ENCODE measurements at places on chromosomes 7 and 10.
A peak's percentile ranks its signal among the peaks of the same experiment; 100 is the strongest.

- no peak for DNase-seq
Measured at GRCh38 chr7:39073432-39073831, 95.7 kb downstream of the POU6F2 start.

- DNase-seq: no peak
Measured at GRCh38 chr10:112819231-112819630, 130.8 kb upstream of the TCF7L2 start.

DNA sequence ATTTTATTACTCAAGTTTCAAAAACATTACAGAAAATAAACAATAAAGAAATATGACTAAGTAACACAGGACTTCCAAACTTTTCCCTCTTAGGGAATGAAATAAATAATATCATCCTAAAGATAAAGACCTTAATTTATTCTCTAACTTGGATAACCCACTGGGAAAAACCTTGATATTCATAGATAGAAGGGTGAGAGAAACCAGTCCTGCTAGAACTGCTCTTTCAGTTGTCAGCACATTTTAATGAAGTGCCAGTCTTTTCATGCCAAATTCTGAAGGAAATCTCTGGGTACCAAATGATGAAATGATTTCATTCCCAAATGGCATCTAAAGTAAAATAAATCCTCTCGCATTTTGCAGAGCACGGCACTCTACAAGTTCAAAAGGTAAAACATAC lies 114.5 kb upstream of the SMIM30 start:
- DNase-seq: no peak

DNA sequence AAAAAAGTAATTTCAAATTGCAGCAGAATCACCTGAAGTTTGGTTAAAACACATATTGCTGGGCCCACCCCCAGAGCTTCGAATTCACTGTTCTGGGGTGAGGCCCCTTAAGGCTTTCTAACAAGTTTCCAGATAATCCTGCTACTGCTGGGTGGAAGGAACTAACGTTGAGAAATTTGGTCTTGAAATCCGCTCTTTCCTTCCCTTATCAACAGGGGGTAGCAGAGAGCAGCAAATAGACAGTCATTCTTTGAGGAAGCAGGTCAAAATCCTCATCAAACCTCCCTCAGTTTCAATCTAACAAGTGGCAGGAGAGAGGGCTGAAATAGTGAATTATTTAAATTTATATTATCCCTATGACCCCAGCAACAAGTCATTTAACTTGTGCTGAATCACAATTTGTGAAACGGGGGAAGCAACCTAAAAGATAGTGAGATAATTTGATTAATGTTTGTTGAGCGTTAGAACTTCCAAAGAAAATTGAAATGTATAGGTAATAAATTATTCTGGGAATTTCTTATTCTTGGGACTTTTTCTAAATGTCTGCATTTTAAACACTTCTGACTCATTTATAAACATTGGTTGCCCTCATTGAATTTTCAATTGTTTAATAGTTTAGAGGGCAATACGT lies 21.7 kb upstream of the MALSU1 start:
- peak; percentile 63 for DNase-seq

DNA sequence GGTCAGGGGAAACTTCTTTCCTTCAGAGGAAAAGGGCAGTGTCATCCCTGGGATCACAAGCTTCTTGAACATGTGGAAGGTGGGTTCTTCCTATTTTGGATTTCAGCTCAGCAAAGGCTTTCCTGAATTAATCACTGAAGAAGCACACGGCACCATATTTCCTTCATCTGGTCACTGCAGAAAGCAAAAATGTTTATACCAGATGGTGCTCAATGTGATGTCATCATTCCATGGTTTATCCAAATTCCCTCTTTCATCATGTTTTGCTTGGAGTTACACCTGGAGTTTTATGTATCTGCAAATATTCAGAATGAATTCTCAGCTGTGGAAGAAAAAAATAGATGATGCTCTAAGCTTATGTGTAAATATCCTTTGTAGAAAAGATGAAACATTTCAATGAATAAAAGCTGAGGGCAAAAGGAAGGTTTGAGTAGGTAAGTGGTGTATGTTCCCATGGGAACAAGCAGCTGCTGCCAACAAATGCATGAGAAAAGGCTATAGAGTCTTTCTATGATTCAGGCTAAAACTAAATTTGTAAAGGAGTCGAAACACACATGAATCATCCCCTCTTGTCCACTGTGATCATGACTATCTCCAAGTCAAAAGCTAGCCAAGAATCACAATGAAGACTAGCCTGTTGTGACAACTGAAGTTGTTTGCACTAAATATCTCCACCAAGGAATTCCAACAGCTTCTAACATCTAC lies 26.9 kb upstream of the BPGM start:
- peak; percentile 94 for DNase-seq

- no peak for DNase-seq
Measured at GRCh38 chr10:70162892-70163201, 7.5 kb downstream of the SAR1A start.

- no peak for DNase-seq
Measured at GRCh38 chr10:529468-530230, 159.8 kb downstream of the DIP2C start.

DNA sequence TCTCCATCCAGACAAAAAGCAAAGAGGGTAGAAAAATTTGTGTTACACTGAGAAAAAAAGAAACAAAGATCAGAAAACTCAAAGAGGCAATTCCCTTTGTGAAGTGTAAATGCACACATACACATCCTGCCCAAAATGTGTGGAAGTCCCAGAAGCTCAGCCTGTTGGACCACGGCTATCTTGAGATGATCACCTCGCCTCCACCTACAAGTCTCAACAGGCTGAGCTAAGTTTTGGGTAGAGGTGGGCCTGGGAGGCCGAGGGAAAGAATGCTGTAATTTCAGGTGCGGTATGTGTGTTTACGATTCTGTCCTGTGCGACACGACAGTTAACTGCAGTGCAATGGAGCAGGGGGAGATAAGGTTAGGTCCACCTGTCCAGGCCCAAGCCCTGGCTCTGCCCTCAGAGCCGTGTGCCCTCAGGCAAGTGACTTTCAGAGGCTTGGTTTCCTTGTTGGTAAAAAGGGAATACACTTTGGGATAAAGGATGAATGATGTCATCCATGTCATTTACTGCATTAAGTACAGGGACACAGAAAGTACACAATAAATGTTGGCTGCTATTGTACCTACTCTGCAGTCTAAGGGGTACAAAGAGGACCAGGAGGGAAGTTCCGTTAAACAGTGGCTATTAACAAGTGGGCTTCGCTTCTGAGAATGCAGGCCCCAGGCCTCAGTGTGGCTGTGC lies 67.3 kb downstream of the AFAP1L2 start:
- DNase-seq: no peak

GRCh38 chr10:69217119-69217754 lies 2.9 kb upstream of the HKDC1 start:
- DNase-seq: peak; percentile 93

GRCh38 chr7:90982228-90982627 lies 282.0 kb upstream of the FZD1 start:
- no peak for DNase-seq

DNA sequence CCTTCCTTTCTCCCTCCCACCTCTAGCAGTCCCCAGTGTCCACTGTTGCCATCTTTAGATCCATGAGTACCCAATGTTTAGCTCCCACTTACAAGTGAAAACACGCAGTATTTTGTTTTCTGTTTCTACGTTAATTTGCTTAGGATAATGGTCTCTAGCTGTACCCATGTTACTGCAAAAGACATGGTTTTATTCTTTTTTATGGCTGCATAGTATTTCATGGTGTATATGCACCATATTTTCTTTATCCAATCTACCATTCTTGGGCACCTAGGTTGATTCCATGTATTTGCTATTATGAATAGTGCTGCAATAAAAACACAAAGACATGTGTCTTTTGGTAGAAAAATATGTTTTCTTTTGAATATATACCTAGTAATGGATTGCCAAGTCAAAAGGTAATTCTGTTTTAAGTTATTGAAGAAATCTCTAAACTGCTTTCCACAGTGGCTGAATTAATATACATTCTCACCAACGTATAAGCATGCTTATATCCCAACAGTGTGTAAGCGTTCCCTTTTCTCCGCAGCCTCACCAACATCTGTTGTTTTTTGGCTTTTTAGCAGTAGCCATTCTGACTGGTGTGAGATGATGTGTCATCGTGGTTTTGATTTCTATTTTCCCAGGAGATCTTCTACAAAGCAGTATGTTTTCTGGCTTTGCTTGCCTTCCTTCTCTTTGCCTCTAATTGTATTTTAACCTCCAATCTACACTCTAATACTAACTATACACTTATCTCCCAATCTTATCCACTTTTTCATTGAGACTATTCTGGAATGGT lies 179.5 kb upstream of the PHF14 start:
- peak; percentile 44 for DNase-seq

DNA sequence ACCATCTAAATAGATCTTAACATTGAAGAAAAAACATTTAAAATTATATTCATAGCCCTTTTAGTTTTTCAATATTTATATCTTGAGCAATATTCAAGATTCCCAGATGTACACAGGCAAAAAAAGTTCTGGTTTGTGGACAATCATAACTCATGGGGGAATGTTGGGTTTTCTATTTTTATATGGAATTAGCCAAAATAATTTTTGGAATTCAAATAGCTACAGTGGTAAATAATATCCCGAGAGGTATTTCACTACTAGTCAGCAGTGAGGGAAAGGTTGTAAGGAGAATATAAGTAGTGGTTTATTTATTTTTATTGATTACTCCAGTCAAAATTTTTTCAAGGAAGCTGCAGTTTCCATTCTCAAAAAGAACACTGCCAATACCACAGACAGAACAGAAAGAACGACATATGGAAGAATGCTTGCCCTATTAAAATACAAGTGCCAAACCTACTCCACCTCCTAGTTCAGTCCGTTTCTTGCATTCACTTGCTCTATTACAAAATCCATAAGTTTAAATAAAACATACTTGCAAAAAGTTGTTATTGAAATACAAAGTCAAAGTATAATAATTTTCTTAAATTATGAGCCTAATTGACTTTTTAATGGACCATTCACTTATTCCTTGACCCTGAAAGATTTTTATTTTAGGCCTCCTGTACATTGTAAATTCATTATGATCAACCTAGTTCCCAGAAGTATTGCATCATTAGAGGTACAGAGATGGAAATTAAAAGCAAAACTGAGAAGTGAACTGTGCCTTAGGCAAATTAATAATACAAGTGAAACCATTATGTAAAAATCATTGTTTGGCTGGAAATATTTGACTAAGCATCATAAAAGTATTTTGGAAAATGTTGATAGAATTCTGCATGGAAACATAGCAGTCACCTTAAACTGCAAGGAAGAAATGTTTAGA lies 533.2 kb downstream of the PARD3 start:
- no peak for DNase-seq

- no peak for DNase-seq
Measured at GRCh38 chr10:92242380-92242779, 48.5 kb downstream of the CPEB3 start.

DNA sequence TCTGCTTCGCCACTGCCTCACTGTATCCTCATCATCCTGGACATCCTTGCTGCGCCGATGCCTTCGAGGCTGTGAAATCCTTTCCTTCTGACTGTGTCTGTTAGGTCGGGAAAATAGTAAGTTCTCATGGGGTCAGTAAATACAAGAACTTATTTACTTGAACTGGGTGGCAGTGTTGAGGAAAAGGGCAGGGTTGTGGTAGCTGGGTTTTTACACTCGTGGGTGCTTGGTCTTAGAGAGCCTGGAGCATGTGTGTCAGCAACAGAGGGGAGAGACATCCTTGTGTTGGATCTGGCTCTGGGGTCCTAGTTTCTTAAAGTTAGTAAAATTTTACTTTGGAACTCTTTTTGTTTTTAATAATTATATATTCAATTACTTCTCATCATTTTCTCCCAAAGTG lies 112.9 kb upstream of the GATA3 start:
- DNase-seq: no peak

- DNase-seq: peak; percentile 92
Measured at GRCh38 chr7:130960208-130960988, 226.4 kb upstream of the KLF14 start.

GRCh38 chr10:124068929-124069328 lies 24.5 kb downstream of the CHST15 start:
- no peak for DNase-seq

- DNase-seq: no peak
Measured at GRCh38 chr7:120720317-120720716, 137.6 kb downstream of the TSPAN12 start.

GRCh38 chr10:31949266-31949665 lies 20.6 kb upstream of the ARHGAP12 start:
- no peak for DNase-seq

DNA sequence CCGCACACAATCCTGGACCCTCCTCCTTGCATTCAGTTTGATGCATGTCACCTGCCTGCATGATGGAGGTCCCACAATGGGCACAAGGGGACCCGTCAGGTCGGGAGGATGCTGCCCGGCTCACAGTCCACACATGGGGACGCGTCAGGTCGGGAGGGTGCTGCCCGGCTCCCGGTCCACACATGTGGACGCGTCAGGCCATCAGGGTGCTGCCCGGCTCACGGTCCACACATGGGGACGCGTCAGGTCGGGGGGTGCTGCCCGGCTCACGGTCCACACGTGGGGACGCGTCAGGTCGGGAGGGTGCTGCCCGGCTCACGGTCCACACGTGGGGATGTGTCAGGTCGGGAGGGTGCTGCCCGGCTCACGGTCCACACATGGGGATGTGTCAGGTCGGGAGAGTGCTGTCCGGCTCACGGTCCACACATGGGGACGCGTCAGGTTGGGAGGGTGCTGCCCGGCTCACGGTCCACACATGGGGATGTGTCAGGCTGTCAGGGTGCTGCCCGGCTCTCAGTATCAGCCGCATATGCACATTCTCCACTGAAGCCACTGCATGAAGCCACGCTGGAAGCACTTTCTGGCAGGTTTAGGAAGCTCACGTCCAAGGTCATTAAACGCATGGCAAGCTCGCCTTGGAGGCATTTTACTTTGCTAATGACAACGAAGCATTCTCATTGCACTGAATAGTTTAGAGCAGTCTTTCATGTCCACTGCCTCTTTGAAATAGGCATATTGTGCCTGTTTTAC lies 50.3 kb downstream of the DIP2C start:
- no peak for DNase-seq

DNA sequence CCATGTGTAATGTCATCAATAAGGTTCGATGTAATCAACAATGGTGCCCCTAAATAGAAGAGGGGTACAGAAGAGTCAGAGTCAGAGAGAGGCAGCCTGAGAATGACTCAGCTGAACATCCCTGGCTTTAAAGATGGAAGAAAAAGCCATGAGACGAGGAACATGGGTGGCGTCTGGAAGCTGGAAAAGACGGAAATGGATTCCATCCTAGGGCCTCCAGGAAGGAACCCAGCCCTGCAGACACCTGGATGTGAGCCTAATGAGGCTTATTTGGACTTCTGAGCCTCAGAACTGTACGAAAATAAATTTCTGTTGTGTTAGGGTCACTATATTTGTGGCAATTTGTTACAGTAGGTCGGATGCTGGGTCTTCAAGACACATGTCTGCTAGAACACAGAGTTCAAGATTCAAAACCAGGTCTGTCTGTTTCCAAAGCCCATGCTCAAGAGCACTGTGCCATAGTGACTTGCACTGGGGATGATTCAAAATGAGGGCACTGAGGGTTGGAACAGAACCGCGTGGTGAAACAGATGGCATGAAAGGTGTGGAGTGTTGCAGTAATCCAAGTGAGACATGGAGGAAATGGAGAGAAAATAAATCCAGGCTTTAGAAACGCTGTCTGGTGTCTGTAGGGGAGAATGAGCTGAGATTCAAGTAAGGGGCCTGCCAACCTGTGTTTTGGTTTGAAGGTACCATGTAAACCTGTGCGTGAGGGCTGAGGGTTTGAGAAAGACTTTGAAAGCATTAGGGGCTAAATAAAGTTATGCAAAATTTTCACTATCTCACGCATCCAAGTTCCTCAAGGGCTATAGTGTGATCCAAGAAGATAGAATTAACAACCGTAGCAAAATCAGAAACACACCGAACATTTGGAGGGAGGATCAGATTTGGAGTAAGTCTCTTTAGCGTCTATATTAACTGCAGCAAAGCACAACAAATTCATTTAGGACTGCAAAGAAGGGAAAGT lies 849.1 kb upstream of the AUTS2 start:
- DNase-seq: no peak
